ENCODE measurements at places on chromosomes 12 and 14. TPM values are rescaled to one million over a fixed set of nuclear protein-coding genes. Genes with fewer than 3 reads are reported as not detected.

DNA sequence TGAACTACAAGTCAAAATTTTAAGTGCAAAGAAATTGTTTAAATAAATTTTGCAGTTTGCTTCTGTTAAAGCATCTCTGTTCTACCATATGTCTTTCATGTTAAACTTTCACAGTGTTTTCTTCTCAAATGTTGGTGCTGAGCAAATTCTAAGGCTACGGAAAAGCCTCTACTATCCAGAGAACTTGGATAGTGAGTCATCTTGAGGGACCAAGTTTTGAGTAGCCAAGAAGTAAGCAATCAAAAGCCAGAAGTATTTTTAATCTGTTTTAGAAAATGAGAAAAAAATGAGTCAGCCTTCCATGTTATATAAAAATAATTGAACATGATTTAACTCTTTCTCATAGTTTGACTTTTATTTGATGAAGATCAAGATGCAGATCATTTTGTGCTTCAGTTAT is 3.3 kb downstream of the BRMS1L start:
- no peak for DNase-seq

DNA sequence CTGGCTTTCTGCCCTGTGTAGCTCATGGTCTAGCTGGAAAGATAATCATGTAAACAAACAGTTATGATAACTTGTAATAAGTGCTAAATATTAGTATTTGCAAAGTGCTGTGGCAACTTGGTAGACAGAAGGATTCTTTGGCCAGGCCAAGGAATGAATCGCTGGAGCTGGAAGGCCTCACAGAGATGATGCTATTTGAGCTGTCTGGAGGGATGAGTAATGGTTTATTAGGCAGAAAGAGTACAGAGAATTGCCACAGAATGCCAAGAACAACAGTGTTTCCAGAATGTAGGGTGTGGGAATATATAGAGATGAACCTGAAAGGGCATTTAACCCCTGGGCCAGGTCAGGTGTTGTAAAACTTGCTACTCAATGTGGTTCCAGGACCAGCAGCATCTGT is 27.6 kb downstream of the OTX2 start:
- no peak for DNase-seq

DNA sequence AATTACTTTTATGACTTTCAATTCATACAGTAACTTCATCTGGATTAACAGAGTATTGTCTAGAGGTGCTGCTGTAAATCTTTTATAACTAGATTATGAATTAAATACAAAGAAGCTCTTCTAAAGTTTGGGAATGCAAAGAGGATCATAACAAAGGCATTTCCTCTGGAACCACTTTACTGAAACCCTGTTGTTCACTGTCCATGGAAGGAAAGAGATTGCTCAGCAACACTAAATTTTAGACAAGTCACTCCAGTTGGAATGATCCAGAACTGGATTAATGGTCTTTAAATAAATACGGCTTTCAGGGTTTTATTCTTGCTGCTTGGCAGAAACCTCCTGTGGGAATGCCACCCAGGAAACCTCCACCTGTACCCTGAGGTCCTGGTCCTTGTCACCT is 250.6 kb downstream of the KSR2 start:
- DNase-seq: no peak

- peak; percentile 96 for DNase-seq
Observed at GRCh38 chr12:57229634-57230380, at the start of gene SHMT2. Gene SHMT2 (plus strand): TSS chr12:57229711. CDS start chr12:57229779, 68 bp downstream.

DNA sequence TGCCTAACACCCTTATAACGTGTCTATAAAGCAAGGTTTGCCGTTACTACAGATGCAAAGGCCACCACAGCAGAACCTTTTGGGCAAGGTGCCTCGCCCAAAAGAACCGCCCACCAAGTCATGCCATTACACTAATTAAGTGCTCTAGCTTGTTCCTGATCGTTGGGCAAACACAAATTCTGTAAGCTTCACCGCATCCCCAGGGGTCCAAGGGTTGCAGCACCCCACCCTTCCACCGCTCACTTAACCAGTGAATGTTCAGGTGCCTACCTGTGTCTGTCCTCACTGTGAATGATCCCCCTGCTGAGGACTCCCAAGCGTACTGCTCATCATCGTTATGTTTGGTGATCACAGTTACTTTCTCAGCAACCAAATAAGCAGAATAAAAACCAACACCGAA is 1.4 kb downstream of the HSP90AA1 start:
- DNase-seq: no peak

GRCh38 chr14:91350813-91351511 is 66.7 kb downstream of the CCDC88C start:
- DNase-seq: peak; percentile 85

GRCh38 chr12:59626382-59626781 is 30.6 kb downstream of the SLC16A7 start:
- DNase-seq: no peak

DNA sequence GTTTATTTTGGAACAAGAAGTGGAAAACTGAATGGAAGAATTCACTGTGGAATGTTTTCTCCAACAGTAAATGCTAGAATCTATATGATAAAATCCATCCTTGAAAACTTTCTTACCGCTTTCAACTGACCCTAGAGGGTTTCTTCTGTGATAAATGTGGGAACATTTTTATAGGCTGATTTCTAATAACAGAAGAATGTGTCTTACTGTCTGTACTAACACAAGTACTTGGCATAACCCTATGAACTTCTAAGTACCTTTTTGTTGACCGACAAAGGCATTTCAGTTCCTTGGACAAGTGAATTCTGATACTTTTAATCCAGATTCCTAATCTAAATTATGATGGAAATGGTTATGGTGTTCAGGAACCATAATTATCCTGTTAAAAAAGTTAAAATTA is 1109.7 kb upstream of the FLRT2 start:
- no peak for DNase-seq

GRCh38 chr12:8077207-8077606 is 4.9 kb upstream of the NECAP1 start:
- no peak for DNase-seq

DNA sequence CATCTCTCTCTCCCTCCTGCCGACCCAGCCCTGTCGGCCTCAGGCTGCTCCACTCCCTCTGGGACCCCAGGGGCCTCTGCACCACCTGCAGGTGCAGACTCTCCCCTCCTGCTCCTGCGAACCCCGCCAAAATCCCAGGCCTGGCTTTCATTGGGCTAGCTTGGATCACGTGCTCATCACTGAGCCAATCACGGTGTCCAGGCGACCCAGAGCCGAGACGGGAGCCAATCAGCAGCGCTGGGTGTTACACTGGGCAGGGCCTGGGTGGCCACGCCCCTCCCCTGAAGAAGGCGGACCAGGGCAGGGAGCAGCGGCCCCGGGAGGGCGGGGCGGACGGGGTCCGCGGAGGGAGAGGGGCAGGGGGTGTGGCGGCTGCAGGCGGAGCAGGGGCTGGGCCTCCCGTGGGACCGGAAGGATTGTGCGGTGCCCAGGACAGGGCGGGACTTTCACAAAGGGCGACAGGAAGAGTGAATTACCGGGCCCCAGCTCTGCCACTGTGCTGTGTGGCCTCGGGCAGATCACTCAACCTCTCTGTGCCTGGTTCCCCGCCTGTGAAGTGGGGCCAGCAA is 66.6 kb upstream of the FBRSL1 start:
- DNase-seq: no peak

DNA sequence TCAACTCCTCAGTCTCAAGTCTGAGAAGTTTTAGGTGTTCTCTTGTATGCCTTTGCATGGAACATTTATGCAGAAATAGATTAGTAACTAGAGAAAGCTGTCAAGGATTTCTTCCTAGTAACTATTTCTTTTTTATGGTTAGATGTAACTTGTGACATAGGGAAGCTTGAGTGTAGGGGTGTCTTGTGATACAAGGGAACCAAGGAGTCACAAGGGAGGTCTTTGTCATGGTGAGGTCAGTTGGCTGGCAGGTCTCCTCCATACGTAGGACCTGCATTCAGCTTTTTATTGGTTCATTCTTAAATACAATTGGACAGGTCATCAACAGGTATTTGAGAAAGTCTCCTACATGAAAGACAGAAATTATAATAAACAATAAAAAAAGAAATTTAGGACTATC is 394.0 kb upstream of the CCDC196 start:
- DNase-seq: no peak

DNA sequence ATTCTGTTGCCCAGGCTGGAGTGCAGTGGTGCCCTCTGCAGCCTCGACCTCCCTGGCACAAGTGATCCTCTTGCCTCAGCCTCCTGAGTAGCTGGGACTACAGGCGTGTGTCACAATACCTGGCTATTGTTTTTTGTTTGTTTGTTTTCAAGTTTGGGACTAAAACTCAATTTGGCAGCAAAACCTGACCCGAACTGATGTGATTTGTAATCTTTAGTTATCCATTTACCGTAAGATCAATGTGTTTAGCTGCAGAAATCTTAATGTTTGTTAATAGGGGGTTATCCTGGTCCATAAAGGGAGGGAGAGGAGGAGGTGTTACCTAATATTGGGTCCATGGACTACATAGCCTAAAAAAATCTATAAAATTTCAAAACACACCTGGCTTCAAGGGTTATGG is 738 bp upstream of the C1S start:
- DNase-seq: no peak

DNA sequence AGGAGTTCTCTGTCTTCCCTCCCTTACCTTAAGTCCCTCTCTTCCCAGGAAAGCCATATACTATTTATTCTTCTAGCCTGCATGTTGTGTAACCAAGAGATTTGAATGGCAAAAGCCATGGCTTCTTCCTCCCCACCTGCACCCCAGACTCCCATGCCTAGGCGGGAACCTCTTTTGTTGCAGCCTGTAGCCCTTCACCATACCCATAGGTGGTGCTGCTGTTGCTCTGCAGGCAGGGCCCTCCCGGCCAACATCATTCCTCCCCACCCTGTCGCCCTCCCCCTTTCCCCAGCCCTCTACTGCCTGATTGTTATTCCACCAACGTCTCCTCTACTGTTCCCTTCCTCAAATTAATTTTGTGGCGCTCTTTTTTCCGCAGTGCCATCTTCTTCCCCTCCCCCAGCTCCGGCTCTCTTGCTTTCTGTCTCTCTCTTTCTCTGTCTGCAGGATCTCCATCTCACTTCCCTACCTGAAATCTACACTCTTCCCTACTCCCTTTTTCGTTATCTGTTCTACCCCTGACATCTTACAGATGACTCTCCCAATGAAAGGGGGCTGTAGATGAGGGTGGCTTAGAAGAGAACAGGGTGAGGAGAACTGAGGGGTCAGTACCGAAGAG is 13.8 kb downstream of the NGDN start:
- DNase-seq: peak; percentile 24

DNA sequence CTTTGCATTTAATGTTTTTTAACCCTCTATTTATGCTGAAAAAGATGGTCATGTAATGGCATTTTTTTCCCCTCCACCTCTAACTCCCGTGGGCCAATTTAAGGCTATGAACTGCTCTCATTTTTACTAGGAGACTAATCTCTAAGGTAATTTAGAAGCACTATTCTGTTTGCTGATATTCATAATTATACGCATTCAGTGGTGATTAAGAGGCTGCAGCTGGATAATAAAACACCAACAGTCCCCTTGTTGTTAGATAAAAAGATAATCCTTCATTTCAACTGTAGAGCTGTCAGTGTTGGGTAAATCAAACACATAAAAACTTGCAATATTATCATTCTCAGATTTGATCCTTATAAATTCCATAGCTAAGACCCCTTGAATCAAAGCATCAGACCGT is 8.9 kb downstream of the MYO1H start:
- no peak for DNase-seq

DNA sequence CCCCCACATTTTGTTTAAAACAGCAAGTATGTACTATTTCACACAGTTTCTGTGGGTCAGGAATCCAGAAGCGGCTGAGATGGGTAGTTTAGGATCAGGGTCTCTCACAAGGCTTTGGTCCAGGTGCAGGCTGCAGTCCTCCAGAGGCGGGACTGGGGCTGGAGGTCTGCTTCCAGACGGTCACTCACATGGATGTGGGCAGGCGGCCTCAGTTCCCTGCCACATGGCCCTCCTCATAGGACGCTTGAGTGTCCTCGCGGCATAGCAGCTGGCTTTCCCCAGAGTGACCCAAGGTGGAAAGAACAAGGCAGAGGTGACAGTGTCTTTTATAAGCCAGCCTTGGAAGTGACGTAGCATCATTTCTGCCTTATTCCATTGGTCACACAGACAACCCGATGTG is 7.9 kb upstream of the C1RL start:
- no peak for DNase-seq

DNA sequence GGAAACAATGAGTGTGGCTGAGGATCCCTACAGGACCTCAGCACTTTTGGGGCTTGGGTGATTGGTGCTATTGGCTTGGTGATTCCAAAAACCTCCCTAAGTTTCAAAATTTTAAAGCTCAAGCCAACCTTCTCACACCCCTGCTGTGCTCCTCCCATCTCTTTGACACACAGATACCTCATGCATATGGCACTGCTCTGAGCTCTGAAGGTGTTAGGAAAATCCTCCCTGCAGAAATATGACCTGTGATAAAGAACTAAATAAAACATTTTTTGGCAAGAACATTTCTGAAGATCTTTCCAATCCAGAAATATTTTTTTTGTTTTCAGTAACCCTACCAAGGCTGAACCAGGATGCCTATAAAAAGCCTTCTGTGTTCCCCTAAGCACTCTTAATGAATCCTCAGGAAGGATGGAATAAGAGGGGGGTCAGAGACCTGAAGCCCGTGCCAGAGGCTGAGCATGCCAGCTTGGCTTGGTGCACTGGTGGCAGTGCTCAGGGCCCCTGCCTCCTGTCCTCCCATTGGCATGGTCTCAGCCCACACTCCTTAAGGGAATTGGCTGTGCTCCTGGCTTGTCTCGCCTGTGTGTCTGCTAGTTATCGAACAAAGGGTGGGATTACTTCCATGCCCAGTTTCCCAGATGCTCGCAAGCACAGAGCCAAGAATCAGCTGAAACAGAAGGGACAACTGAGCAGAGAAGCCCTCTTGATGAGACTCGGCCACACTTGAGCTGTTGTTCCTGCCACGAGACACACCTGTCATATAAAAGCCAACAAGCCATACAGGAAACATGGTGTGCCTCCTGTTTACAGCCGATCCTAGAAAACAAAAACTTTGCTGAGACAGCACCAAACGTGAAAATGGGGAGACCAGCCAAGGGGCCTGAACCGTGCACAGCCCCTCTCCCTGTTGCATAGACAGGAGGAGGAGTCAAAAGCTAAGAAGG is 132.7 kb upstream of the EEA1 start:
- DNase-seq: no peak

DNA sequence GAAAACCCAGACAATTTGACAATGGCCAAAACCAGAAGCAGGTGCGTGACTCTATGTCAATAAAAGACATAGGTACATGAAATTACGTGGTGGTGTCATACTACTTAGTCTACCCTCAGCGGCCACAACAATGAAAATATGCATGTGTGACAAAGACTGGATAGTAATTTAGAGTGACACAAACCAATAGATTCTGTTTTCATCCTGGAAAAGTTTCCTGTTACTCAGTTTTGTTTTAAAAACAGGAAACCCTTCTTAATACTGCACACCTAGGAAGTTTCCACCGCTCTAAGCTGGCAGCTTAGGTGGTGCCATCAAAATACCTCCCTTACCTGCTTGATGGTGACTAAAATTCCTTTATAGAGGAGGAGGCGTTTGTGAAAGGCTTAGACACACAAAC is 15.1 kb downstream of the POU6F1 start:
- no peak for DNase-seq

The BCL2L2 gene
- 2.2 TPM for total RNA-seq

The COX8C gene
- total RNA-seq: not detected

The SYNDIG1L gene
- total RNA-seq: not detected

The SERPINA12 gene
- not detected for total RNA-seq

The NINJ2 gene
- total RNA-seq: 10.6 TPM

The BLTP3B gene
- 17.8 TPM for total RNA-seq

The TAS2R50 gene
- 0.95 TPM for total RNA-seq

The RBMS2 gene
- 5.5 TPM for total RNA-seq

The NXPH4 gene
- 0.39 TPM for total RNA-seq

The CDCA3 gene
- 103 TPM for total RNA-seq

The RBP5 gene
- 0.42 TPM for total RNA-seq

The BDKRB1 gene
- not detected for total RNA-seq

The SALL2 gene
- total RNA-seq: 2.0 TPM

The CLEC6A gene
- not detected for total RNA-seq

The CERS5 gene
- total RNA-seq: 38.7 TPM

The KIF21A gene
- total RNA-seq: 19.5 TPM

The PTGR2 gene
- 1.8 TPM for total RNA-seq

Measured in activated CD8-positive, alpha-beta T cell treated with anti-CD3 and anti-CD28 coated beads, Interleukin-2, amount 10 ng/mL, durations not matched to agents 7 days and 5 days (primary cell).